PC-3 (cell line): ENCODE measurements at places on chromosomes 5 and 9.
A peak's percentile ranks its signal among the peaks of the same experiment; 100 is the strongest.

- no peak for DNase-seq
Observed at GRCh38 chr5:178426326-178427130, 163.7 kb downstream of the COL23A1 start.

- DNase-seq, result peak; percentile 63
Observed at GRCh38 chr5:142915813-142916424, 145.7 kb downstream of the ARHGAP26 start.

DNA sequence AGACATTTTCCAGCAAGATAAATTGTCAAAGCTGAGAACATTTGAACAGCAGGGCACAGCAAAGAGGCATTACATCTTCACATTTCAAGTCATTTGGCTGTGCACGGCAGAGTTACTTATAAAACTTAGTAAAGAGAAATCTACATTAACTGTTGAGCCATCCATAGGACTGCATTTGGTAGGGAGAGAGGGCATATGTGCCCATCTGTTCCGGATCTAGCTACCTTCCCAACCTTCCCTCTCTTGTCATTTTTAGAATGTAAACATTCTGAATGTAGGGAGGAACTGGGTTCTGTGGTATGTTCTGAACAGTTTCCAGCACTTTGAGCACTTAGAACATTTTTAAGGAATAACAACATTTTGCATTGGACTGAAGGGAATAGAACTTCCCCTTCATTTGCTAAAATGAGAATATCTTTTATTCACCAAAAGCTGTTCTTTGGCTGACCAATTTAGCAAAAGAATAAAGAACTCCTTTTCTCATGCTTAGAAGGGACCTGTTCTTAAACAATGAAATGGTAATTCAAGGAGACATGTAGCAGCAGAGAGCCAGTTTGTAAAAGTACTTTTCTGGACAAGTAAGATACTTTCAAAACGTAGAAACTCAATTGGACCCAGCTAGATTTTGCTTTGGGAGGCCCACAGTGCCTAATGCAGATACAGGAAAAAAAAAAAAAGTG is 104.4 kb downstream of the CETN3 start:
- DNase-seq, result no peak

- DNase-seq, result no peak
Observed at GRCh38 chr5:169869066-169869465, 111.2 kb downstream of the INSYN2B start.

GRCh38 chr9:79980432-79980831 is 408.7 kb downstream of the TLE4 start:
- DNase-seq, result no peak

DNA sequence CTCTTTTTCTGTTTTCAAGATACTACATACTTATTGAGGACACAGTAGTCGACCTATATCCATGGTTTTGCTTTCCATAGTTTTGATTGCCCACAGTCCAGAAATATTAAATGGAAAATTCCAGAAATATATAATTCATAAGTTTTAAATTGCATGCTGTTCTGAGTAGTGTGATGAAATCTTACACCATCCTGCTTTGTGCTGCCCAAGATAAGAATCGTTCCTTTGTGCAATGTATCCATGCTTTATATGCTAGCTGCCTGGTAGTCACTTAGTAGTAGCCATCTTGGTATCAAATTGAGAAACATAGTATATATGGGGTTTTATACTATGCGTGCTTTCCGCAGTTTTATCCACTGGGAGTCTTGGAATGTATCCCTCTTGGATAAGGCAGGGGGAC is 59.0 kb downstream of the CWC27 start:
- no peak for DNase-seq

DNA sequence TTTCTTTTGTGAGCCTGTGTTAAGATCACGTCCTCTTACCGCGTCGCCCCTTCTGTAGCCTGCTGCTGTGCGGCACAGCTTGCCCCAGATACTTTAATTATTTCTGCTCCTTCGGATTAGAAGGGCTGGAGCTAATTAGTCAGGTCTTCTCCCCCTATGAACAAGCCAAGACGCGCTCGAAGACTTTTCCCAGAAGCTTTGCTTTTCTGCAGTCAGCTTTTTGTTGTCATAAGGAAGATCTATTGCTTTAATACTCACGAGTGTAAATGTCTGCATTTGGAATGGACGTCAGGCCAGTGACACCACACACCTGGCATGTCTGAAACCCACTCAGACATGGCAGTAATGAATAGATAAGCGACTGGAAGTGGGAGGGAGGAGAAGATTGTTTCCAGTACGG is 37.0 kb downstream of the PRUNE2 start:
- DNase-seq, result no peak

DNA sequence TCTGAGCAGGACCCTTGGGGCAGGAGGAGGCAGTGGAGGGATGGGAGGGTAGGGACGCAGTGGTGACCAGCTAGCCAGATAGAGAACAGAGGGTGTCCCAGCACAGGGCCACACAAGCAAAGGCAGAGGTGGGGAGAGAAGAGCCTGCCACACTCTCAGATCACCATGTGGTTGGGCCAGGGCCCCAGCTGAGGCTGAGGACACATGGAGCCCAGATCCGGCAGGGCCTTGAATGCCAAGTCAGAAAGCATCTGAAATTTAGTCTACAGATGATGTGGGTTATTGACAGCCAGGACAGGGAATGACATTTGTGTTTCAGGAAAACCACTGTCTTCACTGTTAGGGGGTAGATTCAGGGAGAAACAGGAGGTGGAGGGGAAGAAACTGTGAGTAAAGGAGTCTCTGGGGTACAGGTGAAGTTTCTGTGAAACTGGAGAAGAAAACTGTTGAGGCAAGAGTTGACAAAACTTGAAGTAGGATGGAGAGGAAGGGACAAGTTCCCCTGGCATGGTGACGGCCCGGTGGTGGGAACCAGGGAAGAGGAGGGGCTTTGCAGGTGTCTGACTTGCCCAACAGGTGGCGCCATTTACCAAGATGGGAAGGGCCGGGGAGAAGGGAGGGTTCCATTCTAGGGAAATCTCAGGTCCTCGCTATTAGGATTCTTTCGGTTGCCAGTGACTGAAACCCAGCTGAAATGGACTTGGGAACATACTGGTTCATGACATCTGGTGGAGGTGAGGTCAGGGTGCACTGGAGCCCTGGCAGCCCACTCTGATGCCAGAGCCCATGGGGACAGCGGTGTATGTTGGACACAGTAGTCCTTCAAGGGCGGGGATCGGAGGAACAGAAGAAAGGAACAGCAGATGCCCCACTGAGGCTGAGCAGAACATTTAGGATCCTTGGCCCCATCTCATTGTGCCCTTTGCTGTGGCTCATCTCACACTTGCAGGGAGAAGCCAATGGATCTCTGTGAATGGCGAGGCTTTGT is 100.1 kb downstream of the KCNIP1 start:
- DNase-seq, result peak; percentile 58

- DNase-seq, result peak; percentile 49
Observed at GRCh38 chr5:177124486-177124991, 9.0 kb upstream of the NSD1 start.

GRCh38 chr5:110757118-110757729 is 18.4 kb downstream of the SLC25A46 start:
- DNase-seq, result peak; percentile 84

- DNase-seq, result no peak
Observed at GRCh38 chr5:126869005-126869451, 92.1 kb downstream of the LMNB1 start.

- DNase-seq, result no peak
Observed at GRCh38 chr5:159409801-159410200, 79.5 kb upstream of the IL12B start.

GRCh38 chr9:134071149-134071548 is 3.3 kb upstream of the BRD3 start:
- DNase-seq, result no peak

- no peak for DNase-seq
Observed at GRCh38 chr9:93945400-93946337, 9.5 kb downstream of the BARX1 start.

DNA sequence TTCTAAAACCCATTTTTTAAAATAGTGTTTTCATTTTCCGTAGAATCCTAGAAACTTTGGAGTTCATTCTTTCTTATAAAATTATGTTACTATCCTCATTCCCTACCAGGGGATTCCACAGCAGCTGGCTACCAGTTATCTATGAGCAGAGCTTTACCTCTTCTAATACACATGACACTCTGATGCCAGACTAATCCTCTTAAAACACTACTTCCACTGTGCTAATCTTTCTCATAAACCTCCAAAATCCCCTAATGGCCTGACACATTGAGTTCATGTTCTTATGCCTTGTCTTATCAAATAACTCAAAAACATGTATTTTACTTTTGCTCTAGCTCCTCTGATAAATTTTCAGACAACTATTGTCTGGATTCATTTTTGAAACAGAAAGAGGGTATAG is 633.6 kb upstream of the FTMT start:
- no peak for DNase-seq

GRCh38 chr9:135705376-135705775 is 3.4 kb downstream of the KCNT1 start:
- DNase-seq, result no peak

DNA sequence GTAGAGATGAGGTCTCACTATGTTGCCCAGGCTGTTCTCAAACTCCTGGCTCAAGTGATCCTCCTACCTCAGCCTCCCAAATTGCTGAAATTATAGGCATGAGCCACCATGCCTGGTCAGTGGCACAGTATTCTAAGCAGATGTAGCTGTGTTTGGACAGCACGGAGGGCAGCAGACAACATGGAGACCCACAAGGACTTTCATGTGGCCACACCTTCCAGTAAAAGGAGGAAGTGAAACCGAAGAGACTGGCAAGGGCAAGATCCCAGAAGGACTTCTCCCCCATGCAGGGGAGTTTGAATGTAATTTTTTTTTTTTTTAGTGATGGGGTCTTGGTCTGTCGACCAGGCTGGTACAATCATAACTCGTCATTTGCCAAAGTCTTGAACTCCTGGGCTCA is 172.2 kb downstream of the TRPM3 start:
- no peak for DNase-seq

DNA sequence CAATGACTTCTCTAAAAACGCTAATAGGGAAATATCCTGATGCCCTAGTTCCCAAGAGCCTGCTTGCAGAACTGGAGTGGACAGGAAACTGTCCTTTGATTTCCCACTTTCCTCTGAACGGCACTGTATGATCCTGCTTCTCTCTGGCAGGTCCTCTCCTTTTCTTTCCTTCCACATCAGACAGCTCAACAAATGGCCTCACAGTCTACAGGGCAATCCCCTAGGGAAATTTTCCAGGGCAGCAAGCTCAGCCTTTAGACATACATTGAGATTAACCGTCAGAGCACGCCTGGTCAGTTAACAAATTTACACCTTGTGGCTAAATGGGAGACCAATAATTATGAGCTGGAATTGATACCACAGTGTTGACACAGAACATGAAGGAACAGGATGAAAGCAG is 164.9 kb downstream of the SLC24A2 start:
- DNase-seq, result no peak

- no peak for DNase-seq
Observed at GRCh38 chr9:31394015-31394473, 990.4 kb upstream of the ACO1 start.

GRCh38 chr9:111298731-111299598 is 31.1 kb downstream of the OR2K2 start:
- peak; percentile 73 for DNase-seq

DNA sequence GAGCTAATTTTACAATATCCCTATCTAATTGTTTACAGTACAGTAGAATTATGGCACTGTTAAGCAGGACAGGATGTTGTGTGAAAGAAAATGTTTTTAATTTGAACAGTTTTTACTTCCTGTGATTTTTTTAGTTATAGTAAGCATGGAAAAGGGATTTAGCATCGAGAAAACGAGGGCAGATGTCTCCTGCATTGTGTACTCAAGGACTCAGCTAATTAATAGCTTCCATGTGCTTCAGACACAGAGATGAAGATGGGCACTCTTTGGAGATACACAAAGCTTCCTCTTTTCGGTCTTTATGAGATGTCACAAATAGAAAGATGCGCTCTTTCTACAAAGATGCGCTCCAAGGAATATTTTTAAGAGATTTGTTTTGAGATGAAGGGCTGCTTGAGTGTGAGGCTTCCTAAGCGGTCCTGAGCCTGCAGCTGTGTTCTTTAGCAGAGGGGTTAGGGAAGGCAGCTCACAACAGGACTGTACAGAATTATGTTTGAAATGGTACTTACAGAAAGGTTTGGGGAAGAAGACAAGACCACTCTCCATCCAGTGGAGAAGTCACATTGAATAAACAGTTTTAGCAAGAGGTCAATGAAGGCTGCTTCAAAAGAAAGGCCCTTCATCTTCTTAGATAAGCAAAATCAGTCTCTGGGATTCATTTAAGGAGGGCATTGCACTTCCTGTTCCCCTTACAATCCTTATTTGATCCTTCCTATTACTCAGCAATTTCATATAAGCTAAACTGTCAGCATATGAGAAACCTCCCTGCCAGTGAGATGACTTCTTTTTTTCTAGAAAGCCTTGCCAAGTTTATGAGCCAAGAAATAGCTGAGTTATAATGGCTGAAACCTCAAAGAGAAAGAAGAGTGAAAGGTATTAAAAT is 311.5 kb downstream of the EFNA5 start:
- DNase-seq, result peak; percentile 34

DNA sequence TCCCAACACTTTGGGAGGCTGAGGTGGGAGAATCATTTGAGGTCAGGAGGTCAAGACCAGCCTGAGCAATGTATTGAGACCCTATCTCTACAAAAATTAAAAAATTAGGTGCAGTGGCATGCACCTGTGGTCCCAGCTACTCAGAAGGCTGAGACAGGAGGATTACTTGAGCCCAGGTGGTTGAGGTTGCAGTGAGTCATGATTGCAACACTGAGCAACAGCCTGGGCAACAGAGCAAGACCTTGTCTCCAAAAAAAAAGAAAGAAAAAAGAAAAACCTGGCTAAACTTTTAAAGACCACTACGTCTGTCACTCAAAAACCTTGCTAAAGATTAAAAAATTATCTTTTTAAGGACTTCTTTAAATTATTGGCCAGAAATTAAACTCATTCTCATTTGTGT is 59.8 kb upstream of the ABCA1 start:
- peak; percentile 47 for DNase-seq

GRCh38 chr5:59193616-59194319 is 610.9 kb downstream of the RAB3C start:
- DNase-seq, result peak; percentile 75

DNA sequence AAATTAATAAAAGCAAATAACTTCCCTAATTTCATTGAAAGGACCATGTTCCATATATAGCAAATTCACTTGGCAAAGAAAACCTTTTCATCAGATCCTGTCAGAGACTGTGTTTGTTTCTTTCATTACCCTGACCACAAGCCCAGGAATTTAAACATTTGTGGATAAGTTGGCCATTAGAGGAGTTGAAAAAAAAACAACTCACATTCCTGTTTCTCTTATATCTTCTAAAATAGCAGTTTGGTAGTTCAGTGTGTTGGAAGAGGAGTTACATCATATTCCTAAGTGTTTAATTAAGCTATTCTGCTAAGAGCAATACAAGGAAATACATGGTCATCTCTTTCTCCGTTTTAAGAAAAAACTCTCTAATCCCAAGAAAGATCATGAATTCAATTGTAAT is 505.6 kb downstream of the TLE1 start:
- peak; percentile 20 for DNase-seq

GRCh38 chr9:71909887-71910649 is 925 bp downstream of the ABHD17B start:
- peak; percentile 16 for DNase-seq
